ENCODE measurements at places on chromosomes 11 and 22.
A peak's percentile ranks its signal among the peaks of the same experiment; 100 is the strongest.

- DNase-seq: no peak
Observed at GRCh38 chr11:32016111-32016510, 74.8 kb upstream of the RCN1 start.

- DNase-seq: no peak
Observed at GRCh38 chr11:128334311-128335044, 252.9 kb downstream of the ETS1 start.

GRCh38 chr11:35631891-35632290, 13.6 kb downstream of the FJX1 start:
- no peak for DNase-seq

- peak; percentile 36 for DNase-seq
Observed at GRCh38 chr11:119149018-119149785, at the start of gene ABCG4. Gene ABCG4, plus strand, starts transcription at chr11:119149052. Its CDS starts 914 bp downstream, at chr11:119149966.

DNA sequence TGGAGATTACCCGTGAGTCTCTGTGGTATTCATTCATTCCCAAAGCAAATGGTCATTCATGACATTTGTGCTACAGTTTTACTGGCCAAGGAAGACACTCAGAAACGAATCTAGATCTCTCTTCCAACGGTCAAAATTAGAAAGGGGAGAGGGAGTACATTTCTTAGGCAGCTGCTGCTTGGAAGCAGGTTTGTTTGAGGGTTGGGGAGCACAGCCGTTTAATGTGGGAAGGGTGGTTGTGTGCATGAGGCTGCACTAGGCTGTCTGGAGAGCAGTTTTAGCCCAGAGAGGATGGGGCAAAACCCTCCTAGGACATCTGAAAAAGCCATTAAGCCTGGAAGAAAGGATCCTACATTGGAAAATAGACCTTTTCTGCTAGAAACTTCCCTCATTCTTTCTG, 29.7 kb upstream of the TIMP3 start:
- no peak for DNase-seq

- no peak for DNase-seq
Observed at GRCh38 chr22:30182350-30182745, 64.2 kb downstream of the LIF start.

DNA sequence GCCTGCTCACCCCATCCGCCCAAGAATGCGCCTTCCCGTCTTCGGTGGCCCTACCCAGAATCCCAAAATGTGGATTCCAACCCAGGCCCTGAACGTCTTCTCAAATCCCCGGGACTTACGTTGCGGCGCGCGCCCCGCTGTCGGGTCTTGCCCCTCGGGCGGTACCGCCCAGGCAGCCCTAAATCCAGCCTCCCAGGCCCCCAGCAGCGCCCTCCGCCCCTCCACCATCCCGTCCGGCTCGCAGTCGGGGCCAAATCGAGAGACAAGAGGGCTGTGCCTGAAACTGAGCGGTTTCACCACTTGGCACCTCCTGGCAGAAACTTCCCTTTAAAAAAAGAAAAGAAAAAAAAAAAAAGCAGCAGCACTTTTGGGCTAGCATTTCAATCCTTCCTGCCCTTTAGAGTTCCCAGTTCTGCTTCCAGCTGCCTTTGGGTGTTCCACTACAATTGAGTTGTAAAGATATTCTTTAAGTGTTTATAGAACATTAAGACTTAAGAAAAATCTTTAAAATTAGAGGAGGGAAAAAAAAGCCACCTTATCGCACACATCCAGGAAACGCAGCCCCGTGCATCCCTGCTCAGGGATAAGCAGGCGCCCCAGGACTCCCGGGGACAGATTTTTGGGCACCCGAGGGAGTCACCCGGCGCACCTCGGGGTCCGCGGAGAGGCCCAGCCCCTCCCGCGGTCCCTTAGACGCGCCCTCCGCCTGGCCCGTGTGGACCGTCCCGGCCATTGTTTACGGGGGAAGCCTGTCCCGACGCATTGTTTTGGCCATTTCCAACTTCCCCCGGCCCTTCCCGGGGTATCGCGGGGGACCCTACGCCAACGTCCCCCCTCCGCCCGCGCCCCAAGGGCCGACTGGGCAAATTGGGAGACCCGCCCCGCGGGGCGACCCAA, 57.6 kb downstream of the KCNJ4 start:
- no peak for DNase-seq

DNA sequence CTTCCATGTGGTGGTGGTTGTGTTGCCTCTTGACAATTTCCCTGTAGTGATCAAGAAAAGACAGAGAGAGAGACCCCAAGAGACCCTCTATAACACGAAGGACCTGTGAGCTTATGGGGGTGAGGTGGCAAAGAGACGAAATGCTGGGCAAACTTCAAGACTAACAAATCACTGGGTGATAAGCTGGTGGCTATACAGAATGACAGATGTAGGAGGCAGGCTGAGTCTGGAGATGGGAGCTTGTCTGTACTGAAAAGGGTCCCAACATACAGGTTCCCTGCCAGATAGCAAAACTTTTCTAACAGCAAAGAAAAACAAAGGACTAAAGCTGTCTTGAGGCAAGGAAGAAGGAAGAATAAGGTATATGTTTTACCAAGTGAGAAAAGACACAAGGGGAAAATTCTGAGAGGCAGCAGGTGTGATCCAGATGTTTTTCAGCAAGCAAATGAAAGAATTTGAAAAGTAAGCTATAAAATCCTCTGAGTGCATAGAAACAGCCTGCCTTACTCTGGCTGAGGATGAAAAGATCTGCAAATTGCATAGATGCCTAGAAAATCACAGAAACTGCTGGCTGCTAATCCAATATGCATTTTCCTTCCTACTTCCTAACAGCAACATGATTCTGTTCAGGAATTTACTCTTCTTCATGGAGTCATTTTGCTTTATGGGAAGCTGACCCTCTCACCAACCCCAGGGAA, 21.9 kb upstream of the LYVE1 start:
- DNase-seq: no peak

- no peak for DNase-seq
Observed at GRCh38 chr22:36373258-36373579, 14.5 kb downstream of the MYH9 start.

- DNase-seq: no peak
Observed at GRCh38 chr11:133227632-133228111, 304.6 kb downstream of the OPCML start.

GRCh38 chr11:121999651-122000050, 116.4 kb downstream of the BLID start:
- no peak for DNase-seq

GRCh38 chr11:126216526-126217305, 5.1 kb downstream of the FAM118B start:
- no peak for DNase-seq

GRCh38 chr22:39959640-39960447, at the start of gene TMA7B:
Gene TMA7B, plus strand, starts transcription at chr22:39960397. Its CDS starts 3,978 bp downstream, at chr22:39964375.
- DNase-seq: peak; percentile 37

GRCh38 chr22:20656902-20657836, 116.7 kb upstream of the SERPIND1 start:
- DNase-seq: no peak

DNA sequence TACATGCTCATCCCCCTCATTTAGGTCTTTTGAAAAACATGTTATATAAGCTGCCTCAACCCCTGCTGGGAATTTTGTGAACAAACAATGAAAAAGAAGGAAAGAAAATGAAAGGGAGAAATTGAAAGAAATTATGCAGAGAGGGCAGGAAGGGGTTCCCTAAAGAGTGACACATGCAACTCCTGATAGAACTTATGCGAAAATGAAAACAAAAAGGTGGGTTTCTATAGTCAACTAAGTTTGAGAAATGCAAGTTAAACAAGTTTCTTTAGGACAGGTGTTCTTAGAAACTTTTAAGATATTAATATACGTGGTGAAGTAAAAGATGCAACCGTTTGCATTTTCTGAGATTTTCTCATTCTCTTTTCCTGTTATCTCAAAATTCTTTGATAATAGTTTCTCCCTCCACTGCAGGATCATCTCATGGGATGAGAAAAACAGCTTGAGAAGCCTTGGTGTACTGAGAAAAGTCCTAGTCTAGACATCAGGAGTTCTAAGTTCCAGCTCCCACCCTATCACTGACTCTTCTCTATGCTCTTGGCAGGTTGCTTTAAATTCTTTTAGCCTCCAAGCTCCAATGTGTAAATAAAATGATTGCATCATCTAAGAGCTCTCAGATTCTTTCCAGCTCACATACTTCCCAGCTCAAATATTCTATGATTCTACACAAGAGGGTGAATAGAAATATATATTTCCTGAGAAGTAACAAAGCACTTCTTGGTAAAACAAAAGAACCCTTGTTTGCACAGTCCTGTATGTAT, 109.2 kb downstream of the FAM76B start:
- no peak for DNase-seq

DNA sequence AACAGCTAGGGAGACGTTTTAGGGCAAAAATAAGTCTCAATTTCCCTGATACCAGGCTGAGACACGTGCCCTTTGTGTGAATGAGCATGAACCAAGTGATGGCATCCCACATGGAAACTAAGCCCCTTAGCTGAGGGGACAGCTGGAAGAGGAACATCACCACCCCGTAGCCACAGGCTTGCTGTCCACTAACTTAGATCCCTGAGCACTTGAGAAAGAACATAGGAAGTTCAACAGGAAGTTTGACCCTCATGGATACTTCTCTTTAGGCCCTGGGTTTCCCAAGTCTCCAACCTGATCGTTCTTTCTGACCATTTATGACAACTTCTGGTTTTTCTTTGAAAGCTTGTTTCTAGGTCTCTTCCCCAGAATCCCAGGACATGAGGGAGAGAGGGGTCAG, 11.6 kb upstream of the CKAP5 start:
- DNase-seq: no peak

GRCh38 chr22:50504369-50505211, 2.9 kb downstream of the LMF2 start:
- no peak for DNase-seq

- DNase-seq: no peak
Observed at GRCh38 chr11:72686639-72687220, 12.5 kb upstream of the PDE2A start.

GRCh38 chr11:2437516-2437915, 6.8 kb downstream of the TRPM5 start:
- no peak for DNase-seq

- DNase-seq: no peak
Observed at GRCh38 chr11:3018596-3018995, 26.5 kb upstream of the NAP1L4 start.

DNA sequence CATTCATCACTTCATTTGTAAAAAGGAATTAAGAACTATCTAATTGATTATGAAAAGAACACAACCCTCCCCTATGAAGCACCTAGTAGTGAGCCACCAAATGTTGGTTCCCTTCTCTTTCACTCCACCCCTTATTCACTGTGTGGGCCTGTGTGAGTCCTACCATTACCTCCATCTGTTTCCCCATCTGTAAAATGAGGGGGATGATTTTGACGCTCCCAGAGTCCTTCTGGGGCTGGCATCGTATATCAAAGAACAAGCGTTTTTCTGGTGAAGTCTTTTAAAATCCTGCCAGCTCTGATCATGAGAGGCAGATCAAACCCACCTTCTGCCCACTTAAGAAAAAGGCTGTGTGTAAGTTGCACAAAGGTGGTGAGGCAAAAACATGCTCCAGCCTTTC, 96.6 kb upstream of the SEZ6L start:
- DNase-seq: no peak

DNA sequence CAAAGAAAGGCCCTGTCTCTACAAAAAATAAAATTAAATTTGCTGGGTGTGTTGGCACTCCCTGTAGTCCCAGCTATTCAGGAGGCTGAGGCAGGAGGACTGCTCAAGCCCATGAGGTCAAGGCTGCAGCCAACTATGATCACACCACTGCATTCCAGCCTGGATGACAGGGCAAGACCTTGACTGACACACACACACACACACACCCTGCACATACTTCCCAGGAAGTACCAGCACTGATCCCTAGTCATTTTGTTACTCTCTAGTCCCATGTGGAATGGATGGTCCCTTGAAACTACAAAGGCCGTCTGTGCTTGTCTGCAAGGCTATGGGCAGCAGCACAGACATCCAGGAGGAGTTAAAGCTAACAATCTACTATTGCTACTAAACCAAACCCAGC, 59.7 kb upstream of the CYP2D6 start:
- DNase-seq: no peak

DNA sequence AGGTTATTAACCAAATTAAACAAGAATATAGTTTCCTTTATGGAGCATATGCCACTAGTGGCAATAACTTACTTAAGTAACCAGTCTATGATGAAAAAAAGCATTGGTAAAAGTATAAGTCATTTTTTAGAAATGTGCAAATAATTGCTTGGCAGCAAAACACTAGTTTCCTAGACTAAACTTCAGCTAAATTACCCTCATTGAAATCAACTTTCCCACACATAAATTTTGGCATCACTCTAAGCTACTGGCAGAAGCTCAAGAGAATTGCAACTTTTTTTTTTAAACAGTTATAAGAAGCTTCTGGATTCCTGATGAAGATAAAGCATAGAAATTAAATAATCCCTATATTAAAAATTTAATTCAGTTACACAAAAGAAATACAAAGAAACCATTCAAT, 12.5 kb downstream of the CCDC34 start:
- DNase-seq: no peak

DNA sequence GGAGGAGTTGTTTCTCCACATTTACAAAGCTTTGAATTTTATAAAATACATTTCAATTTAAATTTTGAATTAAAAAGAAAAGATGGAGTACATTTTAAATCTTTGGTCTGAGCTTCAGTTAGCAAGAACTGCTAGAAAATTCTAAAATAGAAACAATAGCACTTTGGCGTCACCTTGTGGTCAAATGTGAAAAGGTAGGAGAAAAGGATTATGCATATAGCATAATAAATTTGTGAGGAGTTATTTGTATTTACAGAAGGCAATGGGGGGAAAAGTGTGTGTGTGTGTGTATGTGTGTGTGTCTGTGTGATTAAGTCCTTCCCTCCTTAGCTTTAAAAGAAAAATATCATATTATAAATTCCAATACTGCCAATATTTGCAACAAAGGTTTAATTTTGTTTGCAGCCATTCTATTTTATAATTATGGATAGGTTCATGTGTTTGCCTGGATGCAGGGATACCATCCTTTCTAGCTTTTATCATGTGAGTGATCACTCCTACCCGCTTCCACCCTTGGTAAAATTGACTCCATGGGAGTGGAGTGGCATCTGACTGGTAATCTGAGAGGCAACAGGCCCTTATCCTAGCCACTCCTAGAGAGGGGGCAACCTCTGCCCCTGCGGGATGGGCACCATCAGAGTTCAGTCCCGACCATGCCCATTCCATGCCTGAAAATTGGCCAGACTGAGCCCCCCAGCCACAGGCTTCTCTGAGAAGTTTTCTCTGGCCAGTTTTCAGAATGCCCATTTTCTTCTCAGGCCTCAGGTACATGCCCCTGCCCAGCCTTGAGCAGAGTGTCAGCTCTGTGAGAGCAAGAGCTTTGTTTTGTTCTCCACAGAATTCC, 13.6 kb upstream of the LGR4 start:
- no peak for DNase-seq

GRCh38 chr11:116535994-116536393, 236.8 kb downstream of the BUD13 start:
- DNase-seq: no peak

- DNase-seq: peak; percentile 87
Observed at GRCh38 chr22:24951942-24952836, at the start of gene KIAA1671. Gene KIAA1671, plus strand, starts transcription at chr22:24952716. Its CDS starts 75,284 bp downstream, at chr22:25028000.

- DNase-seq: no peak
Observed at GRCh38 chr11:132032555-132032954, 662.1 kb downstream of the NTM start.
